ENCODE measurements at places on chromosomes 13 and 19.

DNA sequence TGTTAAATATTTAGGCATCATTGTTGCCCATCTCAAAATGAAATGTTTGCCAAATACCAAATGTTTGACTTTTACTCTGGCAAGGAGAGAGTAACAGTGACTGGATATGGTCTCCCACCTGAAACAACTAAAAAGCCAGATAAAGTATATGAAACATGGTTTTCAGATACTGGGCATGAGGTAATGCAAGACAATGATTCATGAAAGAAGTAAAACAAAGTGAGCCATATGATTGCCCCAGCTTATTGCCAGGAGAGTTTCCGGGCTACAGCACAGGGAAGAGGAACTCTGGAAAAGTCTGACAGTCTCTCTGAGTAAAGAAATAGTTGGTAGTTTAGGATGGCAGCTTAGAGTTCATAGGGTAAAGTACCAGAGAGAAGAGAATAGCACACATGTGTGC, 354.6 kb downstream of the DNAJC15 start:
- no peak for DNase-seq

- DNase-seq = no peak
Observed at GRCh38 chr13:100532090-100532766, 56.4 kb downstream of the GGACT start.

- DNase-seq = no peak
Observed at GRCh38 chr13:99003851-99004471, 26.1 kb upstream of the DOCK9 start.

- DNase-seq = no peak
Observed at GRCh38 chr13:98251708-98252107, 74.6 kb upstream of the RNF113B start.

GRCh38 chr19:49781394-49781793, 14.6 kb downstream of the AP2A1 start:
- DNase-seq = no peak

DNA sequence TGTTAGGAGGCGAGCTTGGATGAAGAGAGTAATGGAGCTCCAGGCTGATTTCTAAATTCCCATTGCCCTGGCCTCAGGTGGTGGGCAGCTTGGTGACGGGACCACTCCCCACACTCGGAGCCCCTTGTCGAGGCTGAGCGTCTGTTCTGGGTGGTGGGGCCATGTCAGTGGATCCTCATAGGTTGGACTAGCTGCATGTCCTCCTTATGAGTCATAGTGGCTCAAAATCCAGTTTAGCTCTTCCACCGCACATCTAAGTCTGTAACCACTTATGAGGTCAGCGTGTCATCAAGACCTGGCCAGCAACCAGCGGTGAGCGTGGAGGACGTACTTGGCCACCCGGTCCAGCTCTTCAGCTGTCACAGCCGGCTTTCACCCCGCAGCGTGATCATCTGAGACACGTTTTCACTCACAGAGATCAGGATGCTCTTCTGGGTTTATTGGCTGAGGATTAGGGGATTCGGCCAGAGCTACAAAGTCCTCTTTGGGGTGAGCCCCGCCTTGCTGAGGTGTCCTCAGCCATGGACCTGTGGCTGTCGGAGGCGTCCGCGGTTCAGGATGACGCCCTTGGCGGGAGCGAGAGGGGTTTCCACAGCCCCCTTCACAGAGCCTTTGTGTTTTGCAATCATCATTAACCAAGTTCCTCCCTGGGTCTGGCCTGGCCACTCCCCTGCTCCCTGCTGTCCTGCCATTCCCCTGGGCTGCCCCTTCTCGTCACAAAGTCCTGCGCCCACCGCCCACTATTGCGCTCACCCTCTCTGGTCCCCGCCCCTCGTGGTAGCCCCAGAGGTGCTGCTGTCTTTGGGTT, 41.9 kb downstream of the ADPRHL1 start:
- DNase-seq = no peak

- no peak for DNase-seq
Observed at GRCh38 chr19:51256155-51256625, 5.3 kb downstream of the SIGLECL1 start.

DNA sequence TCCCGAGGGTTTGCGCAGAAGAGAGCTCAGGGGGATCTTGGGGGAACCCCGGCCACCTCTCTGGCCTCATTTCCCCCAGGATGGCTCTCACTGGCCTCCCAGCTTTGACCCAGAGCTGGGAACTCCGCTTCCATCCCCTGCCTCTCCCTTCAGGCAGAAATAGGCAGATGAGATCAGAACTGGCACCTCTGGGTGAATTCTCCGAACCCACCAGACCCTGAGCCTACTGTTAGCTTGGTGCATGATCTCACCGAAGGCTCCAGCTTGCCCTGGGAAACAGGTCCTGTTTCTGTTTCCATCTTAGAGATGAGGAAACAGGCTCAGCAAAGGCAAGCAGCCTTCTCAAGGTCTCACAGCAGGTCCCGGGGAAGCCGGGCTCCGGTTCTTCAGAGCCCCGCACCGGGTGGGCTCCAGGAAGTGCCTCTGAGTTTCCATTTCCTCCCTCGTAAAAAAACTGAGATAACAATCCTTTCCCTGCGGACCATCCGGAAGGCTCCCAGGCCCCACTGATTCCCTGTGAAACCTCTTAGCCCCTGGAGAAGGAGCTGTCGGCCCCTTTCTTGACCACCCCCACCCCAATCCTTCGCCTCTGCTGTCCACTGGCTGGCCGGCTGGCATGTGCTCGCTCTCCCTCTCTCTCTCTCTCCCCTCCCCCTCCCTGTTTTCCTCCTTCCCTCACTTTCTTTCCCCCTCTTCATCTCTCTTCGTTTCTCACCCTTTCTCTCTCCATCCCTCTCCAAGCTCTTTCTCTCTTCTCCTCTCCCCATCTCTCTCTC, 2.1 kb downstream of the NECTIN2 start:
- no peak for DNase-seq

DNA sequence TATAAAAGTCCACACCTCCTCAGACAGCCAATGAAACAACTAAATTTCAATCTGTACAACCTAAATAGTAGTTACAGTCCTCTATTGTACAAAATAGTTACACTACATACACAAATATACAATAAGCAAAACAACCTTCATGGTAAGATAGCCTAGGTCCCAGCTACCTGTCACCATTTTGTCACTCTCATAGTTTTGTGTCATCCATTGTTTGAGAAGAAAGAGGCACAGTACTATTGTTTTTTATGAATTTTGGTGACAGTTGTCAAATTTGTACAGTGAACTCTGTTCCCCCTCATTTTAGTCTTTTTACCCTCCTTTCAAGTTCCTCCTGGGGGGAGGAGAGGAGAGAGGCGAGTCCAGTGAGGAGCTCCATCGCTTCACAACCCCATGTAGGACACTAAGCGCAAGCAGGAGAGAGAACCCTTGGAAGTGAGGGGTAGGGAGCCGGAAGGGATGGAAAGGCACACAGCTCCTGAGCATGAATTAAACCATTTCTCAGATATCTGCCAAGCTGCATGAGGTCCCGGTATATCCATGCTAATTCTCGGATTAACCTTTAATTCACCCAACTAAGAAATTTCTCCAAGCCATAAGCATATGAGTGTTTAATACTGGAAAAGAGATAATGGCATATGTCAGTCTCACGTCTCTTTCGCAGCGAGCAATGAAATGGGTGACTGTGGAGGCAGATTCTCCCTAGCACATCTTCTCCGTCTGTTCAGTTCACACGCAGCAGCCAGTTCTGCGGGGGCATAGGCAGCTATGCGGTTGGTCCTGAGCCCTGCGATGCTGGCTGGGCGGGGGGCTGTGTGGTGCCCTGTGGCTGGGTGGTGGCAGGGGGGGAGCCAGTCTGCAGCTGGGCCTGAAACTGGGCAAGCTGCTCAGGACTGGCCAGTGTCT, 60.5 kb downstream of the SERP2 start:
- DNase-seq = no peak

- no peak for DNase-seq
Observed at GRCh38 chr13:101880581-101880980, 428.1 kb downstream of the ITGBL1 start.

GRCh38 chr13:48749144-48749543, 95.4 kb downstream of the CYSLTR2 start:
- DNase-seq = no peak

DNA sequence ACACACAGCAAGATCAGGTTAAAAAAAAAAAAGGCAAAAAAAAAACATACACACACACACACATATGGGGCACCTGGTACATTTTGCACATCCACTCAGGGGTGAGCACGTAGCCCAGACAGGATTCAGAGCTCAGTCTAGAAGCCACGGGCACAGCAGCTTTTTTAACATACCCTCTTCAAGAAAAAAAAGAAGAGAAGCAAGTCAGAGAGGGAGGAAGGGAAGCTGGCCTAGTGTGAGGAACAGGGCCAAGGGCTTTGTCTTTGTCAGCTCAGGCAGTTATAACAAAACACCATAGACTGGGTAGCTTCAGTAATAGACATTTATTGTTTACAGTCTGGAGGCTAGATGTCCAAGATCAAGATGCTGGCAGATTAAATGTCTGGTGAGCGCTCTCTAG, 2.3 kb upstream of the TPM4 start:
- DNase-seq = no peak

- DNase-seq = no peak
Observed at GRCh38 chr19:41606215-41606837, 20.5 kb downstream of the CEACAM4 start.

DNA sequence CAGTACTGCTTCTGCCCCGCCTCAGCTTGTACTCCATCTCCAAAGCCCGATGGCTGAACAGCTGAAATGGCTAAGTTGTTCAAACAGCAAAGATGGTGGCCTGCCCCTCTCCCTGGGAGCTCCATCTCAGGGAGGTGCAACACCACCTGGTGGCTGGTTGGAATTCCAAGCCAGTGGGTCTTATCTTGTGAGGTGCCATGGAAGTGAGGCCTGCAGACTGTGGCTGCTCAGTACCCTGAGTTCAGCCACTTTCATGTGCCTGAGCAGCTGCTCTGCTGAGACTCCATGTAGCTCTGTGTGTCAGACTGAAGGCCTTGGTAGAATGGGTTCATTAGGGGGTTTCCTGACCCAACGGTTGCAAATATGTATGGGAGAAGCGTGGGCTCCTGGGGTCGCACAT, 67.3 kb upstream of the SPRY2 start:
- no peak for DNase-seq

- no peak for DNase-seq
Observed at GRCh38 chr13:29529754-29530153, 65.7 kb downstream of the SLC7A1 start.

- DNase-seq = no peak
Observed at GRCh38 chr19:56683116-56683515, 11.6 kb upstream of the ZNF835 start.
